ENCODE measurements at places on chromosomes 6 and 20. TPM values are rescaled to one million over a fixed set of nuclear protein-coding genes. Genes with fewer than 3 reads are reported as not detected.

The TREM2 gene
- polyA plus RNA-seq: not detected

DNA sequence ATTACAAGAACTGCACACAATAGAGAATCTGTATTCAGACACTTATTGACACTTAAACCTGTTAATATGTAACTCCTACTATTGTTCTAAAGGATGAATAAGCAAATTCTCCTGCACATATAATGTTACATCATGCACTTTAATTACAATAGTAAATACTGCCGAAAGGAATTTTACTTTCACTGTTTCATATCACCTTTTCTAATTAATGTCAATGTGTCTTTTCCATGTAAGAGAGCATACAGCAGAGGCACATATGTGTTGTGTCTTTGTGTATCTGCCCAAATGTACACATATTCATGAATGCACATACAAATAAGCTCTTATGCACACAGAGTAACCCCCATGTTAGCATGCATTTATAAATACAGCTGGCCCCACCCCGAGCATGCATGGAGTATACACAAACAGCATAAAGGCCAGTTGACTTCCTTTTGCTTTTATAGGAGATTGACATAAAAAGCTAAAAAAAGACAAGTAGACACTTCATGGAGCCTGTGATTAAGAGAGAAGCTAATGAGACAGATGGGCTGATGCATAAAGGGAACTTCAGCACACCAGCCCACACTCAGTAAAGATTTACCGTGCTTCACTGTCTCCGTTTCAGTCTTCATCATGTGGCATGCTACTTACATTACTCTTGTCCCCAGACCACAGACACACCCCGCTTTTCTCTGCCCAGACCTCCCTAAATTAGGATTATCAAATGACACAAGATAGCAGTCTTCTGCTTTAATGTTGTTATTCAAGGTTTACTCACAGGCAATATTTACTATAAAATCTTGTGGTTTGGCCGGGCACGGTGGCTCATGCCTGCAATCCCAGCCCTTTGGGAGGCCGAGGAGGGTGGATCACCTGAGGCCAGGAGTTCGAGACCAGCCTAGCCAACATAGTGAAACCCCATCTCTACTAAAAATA is 184.6 kb downstream of the ATXN1 start:
- no peak for DNase-seq

The IPCEF1 gene
- polyA plus RNA-seq: 54.3 TPM

DNA sequence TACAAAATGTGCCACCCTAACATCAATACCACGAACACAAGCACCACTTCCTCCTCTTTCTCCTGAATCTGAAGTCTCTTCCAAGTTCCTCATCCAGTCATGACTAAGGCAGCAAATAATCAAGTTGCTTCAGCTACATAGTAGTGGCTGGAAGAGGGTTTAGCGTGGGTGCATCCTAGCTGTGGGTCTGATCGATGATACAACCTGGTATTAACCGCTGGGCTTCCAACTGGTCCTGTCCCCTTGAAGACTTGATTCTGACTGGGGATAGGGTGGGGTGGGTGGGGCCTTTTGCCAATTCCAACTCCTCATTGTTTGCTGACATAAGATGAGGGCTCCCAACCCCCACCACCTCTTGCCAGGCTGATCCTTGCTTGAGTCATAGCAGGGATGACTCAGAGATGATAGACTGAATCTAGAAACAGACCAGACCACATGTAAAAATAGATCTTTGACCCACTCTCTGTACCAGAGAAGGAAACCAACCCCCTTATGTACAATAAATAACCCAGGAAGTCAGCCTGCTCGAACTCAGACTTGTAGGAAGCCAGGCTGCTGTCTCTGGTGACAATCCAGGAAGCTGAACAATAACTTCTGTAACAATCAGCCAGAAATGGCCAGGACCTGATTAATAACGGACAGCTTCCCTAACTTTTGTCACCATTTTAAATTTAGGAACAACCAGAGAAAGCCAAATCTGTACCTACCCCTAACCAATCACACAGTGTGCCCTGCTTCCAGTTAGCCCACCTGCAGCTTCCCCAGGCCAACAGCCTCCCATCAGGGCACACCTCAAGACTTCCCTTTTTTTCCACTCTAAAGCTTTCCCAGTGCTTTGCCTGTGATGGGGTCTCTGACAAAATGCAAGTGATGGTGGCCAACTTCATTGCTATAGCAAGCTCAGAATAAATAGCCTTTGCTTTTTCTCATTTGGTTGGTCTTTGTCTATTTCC is 68.9 kb upstream of the FAM184A start:
- DNase-seq: peak; percentile 35

DNA sequence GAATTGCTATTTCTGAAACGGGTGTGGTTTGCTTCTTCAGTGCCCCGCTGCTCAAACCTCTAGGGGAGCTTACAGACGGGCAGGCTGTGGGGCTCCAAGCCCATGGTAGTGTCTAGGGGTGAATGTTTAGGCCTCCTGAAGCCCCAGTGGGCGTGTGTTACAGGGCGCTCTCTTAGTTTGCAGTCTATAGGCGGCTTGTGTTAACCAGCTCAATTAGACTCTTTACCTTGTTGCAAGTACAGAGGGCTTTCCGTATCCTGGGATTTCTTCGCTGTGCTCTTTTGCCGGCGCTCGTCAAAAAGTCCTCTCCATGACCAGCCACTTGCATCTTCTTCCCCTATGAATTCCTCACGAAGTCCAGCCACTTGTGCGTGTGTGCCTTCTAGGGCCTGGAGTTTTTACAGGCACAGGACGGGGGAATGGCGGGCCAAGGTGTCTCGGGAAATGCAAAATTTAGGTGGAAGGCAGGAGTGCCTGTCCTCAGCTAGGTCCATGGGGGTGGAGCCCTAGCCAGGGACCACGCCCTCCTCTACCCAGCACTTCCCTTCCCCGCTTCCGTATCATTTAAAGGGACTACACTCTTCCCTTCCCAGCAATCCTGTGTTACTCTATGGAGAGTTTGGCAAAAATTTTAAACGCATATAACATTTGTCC is 94.5 kb downstream of the HTR1B start:
- DNase-seq: no peak

- DNase-seq: no peak
These were observed 1.4 kb upstream of the HSPA12B start for GRCh38 chr20:3730803-3731672.

DNA sequence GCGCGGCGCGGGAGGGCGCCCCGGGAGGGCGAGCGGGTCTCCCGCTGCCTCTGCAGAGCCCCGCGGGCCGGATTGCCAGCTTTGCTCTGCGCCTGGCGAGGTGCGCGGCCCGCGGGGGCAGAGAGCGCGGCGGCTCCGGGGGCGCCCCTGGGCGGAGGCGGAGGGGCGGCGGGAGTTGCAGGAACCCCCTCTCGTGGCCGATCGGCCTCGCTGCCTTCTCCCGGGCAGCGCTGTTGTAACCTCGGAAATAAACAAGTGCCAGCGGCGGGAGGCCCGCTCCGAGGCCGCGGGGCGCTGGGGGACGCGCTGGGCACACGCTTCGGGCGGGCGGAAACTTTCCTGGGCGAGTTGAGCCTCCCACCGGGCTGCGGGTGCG is 1.2 kb downstream of the CDH4 start:
- DNase-seq: no peak

- no peak for DNase-seq
These were observed 65.4 kb upstream of the FBXL4 start for GRCh38 chr6:99013145-99013544.

GRCh38 chr6:26118999-26119398 is 31.8 kb downstream of the HFE start:
- DNase-seq: no peak

The TRIM39 gene
- polyA plus RNA-seq: 10.6 TPM

DNA sequence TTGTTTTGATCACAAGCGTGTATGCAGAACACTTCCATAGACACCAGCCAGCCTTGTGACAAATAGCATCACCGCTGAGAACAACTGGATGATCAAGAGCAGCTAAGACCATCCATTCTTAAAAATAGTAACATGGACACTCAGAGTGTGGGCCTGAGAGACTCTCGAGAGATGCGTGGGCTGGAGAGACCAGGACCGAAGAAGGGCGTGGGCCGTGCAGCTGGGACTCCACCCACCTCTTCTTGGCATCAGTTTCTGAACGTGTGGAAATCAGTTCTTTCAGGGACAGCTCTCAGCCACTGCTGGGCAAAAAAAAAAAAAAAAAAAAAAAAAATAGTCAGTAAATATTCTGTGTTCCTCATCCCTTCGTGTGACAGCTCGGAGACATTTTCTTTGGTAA is 314.5 kb upstream of the CDH4 start:
- no peak for DNase-seq

DNA sequence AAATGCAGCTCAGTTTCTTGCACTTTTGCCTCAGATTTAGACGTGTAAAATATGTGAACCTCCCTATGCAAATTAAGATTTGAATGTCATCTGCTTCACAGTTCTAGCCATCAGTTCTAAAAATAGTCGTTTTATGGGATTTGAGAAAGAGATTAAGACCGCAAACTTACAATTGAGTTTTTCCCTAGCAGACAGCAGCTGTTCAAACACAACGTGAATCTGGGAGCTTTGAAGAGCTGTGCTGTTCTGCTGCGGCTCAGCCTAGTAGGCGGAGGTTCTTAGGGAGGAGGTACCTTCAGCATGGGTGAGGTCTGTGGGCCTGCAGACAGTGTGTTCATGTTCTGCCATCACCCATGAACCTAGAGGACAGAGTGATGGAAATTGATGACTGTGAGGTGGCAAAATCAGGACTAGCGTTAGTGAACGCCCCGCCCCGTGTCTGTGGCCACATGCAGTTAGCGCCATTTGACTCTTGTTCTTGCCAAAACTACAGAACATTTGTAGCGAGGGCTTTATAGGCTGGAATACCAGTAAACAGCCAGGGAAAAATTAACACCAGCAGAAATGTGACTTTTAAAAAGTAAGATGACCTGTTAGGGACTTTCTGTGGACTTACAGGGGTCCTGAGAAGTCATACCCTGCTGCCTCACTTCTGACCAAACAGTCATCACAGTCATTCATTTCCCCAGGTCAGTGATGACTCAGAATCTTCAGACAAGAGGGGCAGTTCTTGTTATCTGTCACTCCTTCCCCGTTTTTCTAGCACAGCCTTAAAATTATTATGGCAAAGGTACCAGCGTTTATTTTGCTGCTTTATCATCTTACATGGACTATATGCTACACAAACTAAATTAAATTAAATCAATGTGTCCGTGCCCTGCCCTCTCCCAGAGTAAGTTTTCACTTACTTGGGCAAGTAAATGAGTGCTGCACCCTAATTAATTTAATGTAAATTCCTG is 84.3 kb upstream of the TMEM181 start:
- DNase-seq: no peak

DNA sequence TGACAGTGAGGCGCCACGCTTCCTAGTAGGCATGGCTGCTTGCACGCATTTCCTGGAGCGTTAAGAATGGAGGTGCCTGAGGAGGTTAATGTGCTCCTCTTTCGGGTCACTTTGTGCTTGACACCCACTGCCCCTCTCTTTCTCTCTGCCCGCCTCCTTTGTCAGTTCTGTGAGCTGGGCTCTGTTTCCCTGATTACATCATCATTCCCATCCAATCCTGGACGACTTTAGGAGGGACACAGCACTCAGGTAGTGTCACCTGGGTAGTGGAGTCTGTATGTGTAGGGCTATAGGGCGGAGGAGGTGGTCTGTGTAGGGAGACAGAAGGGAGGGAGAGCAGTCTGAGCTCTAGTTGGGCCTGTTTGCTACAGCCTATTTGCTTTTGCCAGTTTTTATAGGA is 136.8 kb downstream of the JARID2 start:
- DNase-seq: no peak

- no peak for DNase-seq
These were observed 53.6 kb upstream of the FRMD1 start for GRCh38 chr6:168132531-168133167.

GRCh38 chr6:36650848-36651478 is 27.6 kb upstream of the CDKN1A start:
- no peak for DNase-seq

DNA sequence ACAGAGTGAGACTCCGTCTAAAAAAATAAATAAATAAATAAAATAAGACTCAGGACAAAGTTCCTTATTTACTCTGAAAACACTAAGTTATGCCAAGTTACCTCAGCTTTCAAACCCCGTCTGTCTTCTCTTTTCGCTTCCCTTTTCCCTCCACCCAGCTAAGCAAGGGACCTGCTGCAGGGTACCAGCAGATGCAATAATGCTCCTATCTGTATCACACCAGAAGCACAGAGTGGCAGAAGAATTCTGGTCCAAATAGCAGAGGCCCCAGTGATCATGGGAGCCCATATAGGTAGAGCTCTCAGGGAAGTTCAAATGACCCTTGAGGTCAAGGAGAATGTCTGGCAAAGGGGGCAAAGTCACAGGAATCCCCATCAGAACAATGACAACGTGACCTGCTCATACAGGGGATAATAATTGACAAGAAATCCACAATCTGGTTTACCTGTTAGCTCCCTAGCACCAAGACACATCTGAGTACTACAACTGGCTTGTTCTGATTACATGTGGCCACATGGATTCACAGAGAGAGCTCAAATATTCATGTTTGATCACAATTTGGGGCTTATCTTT is 8.7 kb downstream of the GCM1 start:
- DNase-seq: no peak

DNA sequence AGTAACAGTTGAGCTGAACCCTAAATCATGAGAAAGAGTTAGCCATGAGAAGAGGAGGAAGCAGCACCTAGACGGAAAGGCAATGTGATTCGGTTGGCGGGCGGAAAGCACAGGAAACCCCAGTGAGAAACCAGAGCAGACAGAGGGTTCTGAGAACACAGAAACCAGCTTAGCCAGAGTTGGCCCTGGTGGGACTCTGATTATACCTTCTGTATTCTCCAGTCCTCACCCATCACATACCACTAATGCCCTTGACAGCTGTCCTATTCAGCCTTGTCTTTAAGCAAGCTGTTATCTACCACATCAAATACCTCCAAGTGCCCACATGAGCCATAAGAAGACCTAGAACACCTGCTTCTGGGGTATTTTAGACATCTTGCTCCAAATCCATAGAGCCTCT is 58.9 kb upstream of the LRRC1 start:
- peak; percentile 20 for DNase-seq

GRCh38 chr6:129263176-129263575 is 380.2 kb downstream of the LAMA2 start:
- DNase-seq: no peak

- no peak for DNase-seq
These were observed 2.9 kb downstream of the LY6G5C start for GRCh38 chr6:31677955-31678354.

DNA sequence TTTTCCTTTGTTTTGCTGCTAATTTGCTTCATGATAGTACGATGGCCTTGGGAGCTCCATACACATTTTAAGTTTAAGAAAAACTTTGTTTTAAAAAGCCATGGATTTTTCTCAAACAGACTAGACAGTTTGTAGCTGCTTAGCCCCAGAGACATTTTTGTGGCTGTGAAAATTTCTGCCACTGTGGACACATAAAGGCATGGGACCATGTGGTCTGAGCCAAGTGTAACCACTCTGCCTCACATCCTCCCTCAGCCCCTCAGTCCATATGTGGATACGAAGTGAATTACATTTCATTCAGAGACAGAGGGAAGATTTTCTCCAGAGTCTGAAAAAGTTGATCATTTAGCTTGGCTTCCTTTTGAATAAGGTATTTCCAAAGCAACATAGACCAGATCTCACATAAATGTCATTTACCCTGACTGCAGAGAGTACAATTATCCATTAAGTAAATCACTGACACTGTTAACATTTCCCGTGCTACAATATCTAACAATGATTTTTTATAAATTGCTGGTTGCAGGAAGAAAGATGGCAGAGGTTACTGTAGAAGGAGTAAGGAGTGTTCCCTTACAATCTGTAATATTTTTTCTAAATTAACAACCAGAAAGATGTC is 87.4 kb downstream of the GJA1 start:
- no peak for DNase-seq

The PLCB1 gene
- 20.4 TPM for polyA plus RNA-seq

Measured in immature natural killer cell (primary cell).